ENCODE measurements at places on chromosomes 3 and 15.

DNA sequence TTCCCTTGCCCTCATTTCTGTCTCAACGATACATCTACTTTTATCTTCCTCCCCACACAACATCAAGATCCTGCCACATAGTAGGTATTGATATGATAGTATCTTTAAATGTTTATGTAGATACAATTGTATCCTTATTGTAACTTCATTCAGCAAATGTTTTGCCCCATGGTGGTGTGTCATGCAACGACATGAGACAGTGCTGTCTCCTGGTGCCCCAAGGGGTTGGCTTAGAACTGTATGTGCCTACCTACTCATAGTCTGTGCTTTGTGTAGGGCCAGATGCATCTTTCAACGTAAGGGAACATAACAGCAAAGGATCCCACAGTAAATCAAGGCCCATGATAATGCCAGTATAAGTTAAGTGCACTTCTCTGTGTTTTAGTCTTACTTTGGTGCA, 2.8 kb upstream of the CD47 start:
- DNase-seq: no peak

- no peak for DNase-seq
Observed at GRCh38 chr15:74423431-74424257, 10.1 kb downstream of the SEMA7A start.

DNA sequence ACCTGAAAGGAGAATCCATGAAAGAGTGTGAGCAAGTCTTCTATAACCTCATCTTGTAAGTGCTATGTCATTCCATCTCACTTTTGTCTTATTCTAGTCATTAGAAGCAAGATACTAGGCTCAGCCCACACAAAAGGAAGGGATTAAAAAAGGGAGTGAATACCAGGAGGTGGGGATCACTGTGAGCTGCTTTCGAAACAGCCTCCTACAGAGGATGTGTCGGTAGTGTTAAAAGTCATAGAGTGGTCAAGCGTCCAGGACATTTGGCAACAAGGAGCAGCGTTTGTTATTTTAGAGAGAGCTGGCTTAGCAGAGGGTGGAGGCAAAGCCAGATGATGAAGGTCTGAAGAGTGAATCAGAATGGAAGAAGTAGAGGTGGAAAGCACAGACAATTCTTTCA, 11.7 kb upstream of the ZNF148 start:
- DNase-seq: peak; percentile 87

DNA sequence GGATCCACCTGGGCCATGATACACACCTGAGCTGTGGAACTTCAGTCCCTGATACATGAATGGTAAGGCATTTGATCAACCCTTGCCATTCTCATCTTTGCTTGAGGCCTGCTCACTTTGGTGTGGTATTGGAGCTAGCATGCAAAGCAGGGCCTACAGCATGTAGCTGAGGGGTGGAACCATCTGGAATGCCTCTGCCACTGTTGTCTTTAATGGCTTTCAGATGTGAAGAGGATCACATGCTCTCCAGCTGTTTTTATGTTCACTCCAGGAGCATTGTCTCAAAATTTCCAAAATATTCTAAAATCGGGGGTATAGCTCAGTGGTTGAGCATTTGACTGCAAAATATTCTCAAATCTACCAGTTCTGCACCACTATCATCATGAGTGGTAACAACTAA, 64.4 kb upstream of the PHLDB2 start:
- no peak for DNase-seq

GRCh38 chr15:71538181-71538580, 272.2 kb upstream of the NR2E3 start:
- DNase-seq: no peak

GRCh38 chr3:159186581-159186980, 384.7 kb downstream of the MFSD1 start:
- DNase-seq: no peak

DNA sequence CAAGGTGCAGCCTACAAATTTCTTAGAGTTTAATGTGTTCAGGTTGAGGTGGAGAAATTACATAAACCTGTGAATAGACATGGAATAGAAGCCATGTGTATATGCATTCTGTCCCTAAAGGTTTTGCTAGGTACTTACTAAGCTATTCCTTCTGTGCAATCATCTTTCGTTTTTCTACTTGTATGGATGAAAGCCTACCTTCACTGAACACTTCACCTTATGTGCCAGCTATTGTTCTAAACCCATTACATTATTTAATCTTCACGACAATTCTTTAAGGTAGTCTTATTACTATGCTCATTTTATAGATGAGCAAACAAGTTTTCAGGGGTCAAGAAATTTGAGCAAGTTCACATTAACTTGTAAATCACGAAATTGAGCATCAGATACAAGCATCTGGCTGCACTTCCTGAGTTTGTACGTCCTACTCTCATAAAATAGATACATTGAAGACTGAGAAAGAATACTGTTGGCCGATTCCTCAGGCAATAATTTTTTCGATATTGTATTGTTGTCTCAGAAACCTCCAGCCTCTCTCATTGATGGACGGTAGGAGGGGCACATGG, 635 bp upstream of the RCN2 start:
- DNase-seq: no peak

- no peak for DNase-seq
Observed at GRCh38 chr3:114626751-114627150, 332.9 kb downstream of the TIGIT start.

All from fibroblast of pulmonary artery (primary cell).